ENCODE measurements at places on chromosomes 1 and 21. TPM values are rescaled to one million over a fixed set of nuclear protein-coding genes. Genes with fewer than 3 reads are reported as not detected.

The KRTAP13-2 gene
- not detected for total RNA-seq

The LCE1E gene
- not detected for total RNA-seq

The APOBEC4 gene
- total RNA-seq = not detected

GRCh38 chr1:1666526-1666925 is 7.7 kb upstream of the CDK11B start:
- no peak for DNase-seq

GRCh38 chr21:37455504-37455911 is 88.9 kb downstream of the DYRK1A start:
- peak; percentile 16 for DNase-seq

DNA sequence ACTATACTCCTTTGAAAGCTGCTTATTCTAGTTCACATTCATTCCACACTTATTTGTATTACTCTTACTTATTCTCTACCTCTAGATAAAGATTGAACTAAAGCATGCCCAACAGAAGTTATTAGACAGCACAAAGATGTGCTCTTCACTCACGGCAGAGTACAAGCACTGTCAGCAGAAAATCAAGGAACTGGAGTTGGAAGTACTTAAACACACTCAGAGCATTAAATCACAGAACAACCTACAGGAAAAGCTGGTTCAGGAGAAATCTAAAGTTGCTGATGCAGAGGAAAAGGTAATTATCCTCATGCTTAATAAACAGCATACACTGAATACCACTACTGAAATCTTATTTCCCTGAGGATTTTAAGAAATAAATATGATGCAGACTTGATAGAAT is 81.3 kb upstream of the PPIH start:
- no peak for DNase-seq

DNA sequence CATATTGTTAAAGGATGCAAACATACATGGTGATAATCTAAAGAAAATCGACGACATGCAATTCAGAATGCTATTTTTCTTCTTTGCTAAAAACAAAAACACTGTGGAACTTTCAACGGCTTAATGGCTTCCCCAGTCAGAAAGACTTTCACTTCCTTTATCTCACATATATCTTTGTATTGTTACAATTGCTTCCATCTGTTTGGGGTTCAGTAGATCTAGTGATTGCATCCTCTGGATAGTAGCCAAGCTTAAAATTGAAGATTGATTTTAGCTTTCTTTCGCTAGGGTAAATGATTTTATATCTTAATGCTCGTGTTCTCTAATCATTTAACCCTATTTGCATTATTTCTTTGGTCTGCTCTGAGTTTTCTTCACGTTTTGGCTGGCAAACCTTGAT is 31.8 kb upstream of the ADAMTS1 start:
- DNase-seq = no peak

- DNase-seq = no peak
These were observed 10.4 kb upstream of the GALE start for GRCh38 chr1:23810818-23811540.

DNA sequence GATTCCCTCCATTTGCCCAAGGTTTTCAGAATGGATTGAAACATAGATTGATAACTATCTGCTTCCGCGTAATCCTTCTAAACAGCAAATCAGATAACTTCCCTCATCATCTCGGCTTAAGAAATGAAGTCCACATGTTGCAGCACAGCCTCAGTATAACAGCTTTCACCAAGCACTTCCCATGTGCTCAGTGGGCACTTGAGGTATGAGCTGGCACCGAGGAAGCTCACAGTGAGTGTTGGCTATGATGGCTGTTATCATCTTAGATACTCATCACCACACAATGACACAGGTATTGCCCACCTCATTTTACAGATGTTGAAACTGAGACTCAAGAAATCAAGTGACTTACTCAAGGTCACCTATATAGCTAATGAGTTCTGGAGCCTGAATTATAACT is 43.2 kb downstream of the RCSD1 start:
- no peak for DNase-seq

GRCh38 chr1:23100074-23100748 is 68.4 kb downstream of the LUZP1 start:
- no peak for DNase-seq

- DNase-seq = no peak
These were observed at the start of gene MAEL for GRCh38 chr1:166988974-166989515. Gene MAEL (plus strand): TSS chr1:166989280. CDS start chr1:166989353, 73 bp downstream.

DNA sequence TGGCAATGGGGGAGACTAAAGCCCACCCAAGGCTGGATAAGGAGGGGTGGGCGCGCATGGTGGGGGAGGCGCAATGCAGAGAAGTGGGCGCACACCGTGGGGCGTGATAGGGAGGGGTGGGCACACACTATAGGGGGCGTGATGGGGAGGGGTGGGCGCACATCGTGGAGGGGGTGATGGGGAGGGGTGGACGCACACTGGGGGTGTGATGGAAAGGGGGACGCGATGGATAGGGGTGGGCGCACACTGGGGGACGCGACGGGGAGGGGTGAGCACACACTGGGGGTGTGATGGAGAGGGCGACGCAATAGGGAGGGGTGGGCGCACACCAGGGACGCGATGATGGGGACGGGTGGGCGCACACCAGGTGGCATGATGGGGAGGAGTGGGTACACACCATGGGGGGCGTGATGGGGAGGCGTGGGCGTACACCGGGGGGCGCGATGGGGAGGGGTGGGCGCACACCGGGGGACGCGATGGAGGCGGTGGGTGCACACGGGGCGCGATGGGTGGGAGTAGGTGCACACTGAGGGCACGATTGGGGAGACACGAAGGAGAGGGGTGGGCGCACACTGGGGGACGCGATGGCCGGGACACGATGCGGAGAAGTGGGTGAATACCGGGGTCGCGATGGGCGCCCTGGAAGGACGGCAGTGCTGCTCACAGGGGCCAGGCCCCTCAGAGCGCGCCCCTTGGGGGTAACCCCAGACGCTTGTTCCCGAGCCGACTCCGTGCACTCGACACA is 929 bp downstream of the SUMO3 start:
- no peak for DNase-seq

- DNase-seq = no peak
These were observed 326.7 kb upstream of the VAMP3 start for GRCh38 chr1:7444363-7444762.

- DNase-seq = no peak
These were observed 108.0 kb upstream of the ADAR start for GRCh38 chr1:154716011-154716410.

GRCh38 chr1:114395863-114396262 is 115.1 kb downstream of the TRIM33 start:
- no peak for DNase-seq

GRCh38 chr1:247829656-247830055 is 5.7 kb upstream of the OR14A16 start:
- no peak for DNase-seq

- DNase-seq = no peak
These were observed 16.2 kb downstream of the C1orf216 start for GRCh38 chr1:35702508-35702907.

- no peak for DNase-seq
These were observed 43.7 kb downstream of the SRSF11 start for GRCh38 chr1:70264839-70265238.

- DNase-seq = no peak
These were observed 89.5 kb downstream of the STUM start for GRCh38 chr1:226638001-226638601.

- no peak for DNase-seq
These were observed 147.8 kb upstream of the MAGI3 start for GRCh38 chr1:113242481-113242880.

DNA sequence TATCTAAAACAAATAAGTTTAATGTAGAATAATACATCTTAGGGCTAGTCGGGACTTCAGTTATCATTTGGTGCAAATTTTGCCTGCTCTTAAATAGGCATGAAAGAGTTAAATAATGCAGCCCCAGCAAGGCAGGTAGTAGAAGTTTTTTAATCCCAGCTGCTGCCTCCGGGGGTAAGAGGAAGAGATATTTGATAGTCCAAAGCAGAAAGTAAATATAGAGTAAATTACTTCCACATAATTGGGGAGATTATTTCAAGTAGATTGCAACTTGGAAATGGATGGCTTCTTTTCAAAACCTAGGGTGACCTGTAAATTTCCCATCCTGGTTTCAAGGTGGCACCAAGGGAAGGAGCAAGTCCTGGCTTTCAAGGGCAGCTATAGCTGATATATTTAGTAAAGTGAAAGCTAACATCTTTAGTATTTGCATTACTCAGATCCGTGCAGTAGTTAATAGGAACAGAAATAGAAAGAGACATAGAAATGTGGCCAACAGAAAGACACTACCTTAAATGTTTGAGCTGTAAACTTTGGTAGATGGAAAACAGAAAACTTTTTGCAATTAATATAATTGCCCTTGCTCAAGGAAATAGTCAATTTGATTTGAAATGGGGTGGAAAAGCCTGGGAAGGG is 109.1 kb downstream of the LMO4 start:
- DNase-seq = no peak

- no peak for DNase-seq
These were observed 18.9 kb downstream of the FCRL2 start for GRCh38 chr1:157758018-157758417.

- no peak for DNase-seq
These were observed 84.4 kb upstream of the CNTN2 start for GRCh38 chr1:204958317-204959307.

DNA sequence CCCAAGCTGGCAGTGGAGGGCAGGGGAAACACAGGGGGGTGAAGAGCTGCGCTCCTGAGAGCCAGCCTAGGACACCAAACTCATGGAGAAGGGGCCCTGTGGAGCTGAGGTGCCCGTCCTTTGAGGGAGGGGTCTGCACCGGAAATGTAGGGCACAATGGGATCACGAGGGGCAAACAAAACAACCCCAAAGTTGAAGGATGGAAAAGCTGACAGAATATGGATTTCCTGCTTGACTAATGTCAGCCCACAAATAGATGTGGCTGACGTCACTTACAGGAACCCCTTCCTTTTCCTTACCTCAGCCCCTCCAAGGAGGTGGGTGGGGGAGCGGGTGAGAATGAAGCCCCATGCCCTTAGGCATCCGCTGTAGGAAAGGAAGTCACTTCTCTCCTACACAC is 110.9 kb downstream of the KCNN3 start:
- no peak for DNase-seq

DNA sequence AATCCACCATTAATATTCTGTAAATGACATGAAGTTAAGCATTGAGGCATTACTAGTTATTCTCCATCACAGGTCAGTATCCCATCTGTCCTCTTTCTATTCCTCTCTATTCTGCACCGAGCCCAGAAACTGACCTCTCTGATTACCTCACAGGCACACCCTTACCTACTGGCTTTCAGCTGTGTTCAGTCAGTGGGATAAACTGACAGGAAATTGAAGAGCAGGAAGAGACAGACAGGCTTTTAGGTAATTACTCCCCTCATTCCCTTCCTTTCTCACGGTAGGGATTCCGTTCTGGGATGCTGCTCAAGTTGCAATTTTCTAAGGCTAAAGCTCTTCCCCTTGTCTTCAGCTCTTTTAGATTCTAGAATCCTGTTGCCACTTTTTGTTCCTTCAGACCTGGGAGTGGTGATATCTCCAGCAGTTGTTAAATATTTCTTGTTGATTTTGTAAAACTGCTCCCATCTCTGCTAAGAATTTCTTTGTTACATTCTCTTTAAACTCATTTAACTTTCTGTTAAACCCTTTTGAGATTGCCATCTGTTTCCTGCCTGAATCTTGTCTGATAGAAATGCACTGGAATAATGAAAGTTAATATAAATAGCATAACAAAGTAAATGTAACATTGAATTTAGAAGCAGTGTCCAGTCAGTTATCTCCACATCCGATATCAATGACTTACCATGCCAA is 1063.4 kb downstream of the PLA2G4A start:
- no peak for DNase-seq

- DNase-seq = no peak
These were observed 1221.5 kb downstream of the PLA2G4A start for GRCh38 chr1:188050250-188050649.

DNA sequence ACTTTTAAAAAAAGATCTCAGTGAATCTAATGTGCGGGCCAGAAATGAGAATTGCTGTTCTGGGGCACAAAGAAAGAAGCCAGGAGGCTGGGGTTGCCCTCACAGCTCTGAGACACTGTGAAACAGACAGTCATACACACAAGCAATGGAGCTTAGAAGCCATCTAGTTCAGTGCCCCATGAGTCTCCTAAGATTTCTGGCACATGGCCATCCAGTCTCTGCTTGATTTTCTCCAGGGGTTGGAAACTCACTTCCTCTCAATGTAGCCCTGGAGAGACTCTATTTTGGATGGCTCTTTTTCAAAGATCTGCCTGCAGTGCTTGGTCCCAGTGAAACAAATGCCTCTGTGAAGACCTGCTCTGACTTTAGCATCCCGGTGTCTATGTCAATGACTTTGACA is 38.6 kb downstream of the KCNN3 start:
- DNase-seq = no peak

DNA sequence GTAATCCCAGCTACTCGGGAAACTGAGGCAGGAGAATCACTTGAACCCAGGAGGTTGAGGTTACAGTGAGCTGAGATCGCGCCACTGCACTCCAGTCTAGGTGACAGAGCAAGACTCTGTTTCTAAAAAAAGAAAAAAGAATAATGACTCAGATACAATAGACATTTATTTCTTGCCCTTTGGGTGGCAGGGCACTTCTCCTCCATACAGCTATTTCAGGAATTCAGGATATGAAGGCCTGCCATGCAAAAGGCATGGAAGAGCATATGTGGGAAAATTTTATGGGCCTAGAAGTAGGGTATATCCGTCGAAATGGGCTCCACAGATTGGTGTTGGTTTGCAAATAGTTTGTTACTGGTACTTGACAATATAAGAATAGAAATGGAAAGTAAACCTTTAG is 20.2 kb upstream of the POGZ start:
- DNase-seq = no peak

Measured in NCI-H460 (cell line).